Panc1 (cell line): ENCODE measurements at places on chromosomes 3 and 15. TPM values are rescaled to one million over a fixed set of nuclear protein-coding genes. Genes with fewer than 3 reads are reported as not detected.

CCR9 gene
- total RNA-seq, result not detected

PLSCR5 gene
- not detected for total RNA-seq

PLCH1 gene
- total RNA-seq, result 0.03 TPM

ARL14 gene
- total RNA-seq, result 2.5 TPM

TUSC7 gene
- total RNA-seq, result not detected

SLC27A2 gene
- total RNA-seq, result 0.18 TPM

CD96 gene
- total RNA-seq, result not detected

STRIT1 gene
- total RNA-seq, result not detected

AP4E1 gene
- 13.6 TPM for total RNA-seq

PKM gene
- 1,590 TPM for total RNA-seq

KBTBD8 gene
- total RNA-seq, result 0.98 TPM

NRROS gene
- total RNA-seq, result 8.8 TPM

CPN2 gene
- total RNA-seq, result 0.08 TPM

DNA sequence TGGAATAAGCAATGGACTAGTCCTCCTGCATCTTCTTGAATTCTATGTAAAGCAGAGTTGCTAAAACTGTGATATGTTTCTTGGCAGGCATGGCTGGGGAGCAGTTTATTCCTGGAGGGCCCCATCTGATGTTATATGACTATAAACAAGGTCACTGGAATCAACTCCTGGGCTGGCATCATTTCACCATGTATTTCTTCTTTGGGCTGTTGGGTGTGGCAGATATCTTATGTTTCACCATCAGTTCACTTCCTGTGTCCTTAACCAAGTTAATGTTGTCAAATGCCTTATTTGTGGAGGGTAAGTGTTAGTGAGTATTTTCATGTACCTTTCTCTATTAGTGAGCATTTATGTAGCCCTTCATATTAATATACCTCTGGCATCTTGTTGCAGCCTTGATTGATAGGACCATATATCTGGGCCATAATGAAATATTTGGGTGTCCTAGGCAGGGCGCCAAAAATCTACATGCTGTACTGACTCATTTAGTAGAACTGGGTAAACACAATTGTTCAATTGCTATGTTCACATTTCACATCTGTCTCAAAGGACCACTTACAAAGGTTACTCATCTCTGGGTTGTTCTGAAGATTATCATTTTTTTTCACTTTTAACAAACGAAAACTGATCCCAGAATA is 52.6 kb upstream of the ADGRG7 start:
- no peak for DNase-seq

GRCh38 chr15:56913670-56914069 is 4.8 kb upstream of the TCF12 start:
- DNase-seq, result no peak

DNA sequence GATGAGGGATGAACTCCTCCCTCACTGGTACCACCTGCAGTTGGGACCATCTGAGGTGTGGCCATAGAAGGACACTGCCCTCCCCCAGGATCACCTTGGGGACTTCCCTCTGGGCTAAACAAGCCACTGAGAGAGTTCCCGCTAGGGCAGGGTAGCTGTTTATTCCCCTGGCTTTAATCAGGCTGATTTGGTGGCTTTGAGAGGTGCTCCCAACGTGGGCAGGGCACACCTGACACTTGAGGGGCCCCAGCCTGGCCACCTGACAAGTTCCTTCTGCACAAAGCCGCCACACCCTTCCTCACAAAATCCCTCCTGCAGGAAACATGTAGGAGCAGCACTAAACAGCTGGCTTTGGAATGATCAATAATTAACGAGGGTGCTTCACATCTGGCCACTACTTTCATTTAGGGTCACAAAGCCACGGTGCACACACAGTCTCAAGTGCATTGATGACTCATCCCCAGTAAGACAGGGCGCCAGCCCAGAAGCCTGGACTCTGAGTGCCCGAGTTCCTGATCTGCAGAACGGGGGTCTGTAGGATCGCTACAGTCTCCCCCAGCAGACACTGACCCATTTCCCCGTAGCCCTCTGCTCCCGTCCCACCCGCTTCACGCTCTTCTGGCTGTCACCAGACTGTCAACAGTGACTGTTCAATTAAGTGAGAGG is 75.1 kb downstream of the ATP10A start:
- DNase-seq, result no peak

DNA sequence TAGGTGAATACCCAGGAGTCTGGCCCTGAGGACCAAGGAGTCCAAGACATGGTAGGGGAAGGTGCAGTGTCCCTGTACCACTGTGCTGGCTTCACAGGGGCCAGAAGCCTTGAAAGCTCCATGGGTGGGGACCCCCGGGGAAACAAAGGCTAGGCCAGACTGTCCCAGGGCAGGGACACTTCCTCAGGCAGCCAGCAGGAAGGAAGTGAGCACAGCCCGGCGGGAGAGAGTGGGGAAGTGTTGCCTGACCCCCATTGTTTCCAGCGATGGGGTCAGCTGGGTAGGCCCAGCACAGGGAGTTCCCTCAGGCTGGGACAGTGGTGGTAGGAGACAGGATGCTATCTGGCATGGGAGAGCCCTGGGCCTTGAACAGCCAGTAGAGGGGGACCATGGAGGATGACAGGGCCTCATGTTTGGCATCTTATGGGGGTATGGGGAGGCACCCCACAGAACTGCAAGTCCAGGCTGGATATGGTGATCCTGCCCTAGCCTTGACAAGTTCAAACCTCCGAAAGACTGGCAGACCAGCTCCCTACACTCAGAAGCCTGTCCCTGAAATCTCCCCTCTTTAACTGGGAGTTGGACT is 1.2 kb upstream of the HYAL2 start:
- DNase-seq, result no peak

DNA sequence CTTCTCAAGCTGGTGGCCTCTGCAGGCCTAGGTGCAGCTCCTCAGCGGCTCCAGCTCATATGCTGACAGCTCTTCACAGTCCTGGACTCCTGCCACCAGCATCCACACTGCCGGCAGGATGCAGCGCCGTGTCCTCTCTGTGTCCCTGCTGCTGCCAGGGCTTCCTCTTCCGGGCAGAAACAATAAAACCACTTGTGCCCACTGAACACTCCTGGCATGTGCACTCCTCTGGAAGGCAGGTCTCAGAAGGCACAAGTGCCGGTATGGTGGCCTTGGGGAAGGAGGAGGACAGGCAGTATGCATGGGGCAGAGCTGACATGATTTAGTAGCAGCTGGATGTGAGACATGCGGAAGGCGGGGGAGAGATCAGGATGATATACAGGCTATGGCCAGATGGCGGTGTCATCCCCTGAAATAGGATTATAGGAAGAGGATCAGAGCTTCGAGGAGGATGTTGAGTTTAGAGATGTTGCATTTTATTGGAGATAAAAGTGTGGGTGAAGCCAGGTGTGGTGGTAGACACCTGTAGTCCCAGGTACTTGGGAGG is 7.5 kb upstream of the MAN2A2 start:
- no peak for DNase-seq

DNA sequence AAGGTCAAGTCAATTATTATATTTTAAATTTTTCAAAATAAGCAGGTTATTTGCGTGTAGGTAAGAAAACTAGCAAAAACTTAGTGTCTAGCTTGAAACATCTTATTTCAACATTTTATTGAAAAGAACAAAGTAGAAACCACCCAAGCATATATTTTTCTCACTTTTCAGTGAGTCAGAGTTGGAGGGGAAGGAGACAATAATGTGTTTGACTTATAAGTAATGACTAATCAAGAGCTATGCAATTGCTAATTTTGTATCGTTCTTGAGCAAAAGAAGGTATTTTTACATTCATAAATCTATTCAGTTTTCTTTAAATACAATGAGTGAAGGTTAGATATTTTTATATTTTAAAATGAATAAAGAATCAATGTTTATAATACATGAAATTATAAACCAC is 54.4 kb upstream of the P2RY1 start:
- DNase-seq, result no peak

GRCh38 chr3:123618076-123618708 is 33.3 kb upstream of the HACD2 start:
- DNase-seq, result no peak

- DNase-seq, result no peak
These were observed 176.2 kb upstream of the ANKRD28 start for GRCh38 chr3:15973940-15974339.

GRCh38 chr3:139695007-139695406 is 17.2 kb upstream of the NMNAT3 start:
- no peak for DNase-seq

DNA sequence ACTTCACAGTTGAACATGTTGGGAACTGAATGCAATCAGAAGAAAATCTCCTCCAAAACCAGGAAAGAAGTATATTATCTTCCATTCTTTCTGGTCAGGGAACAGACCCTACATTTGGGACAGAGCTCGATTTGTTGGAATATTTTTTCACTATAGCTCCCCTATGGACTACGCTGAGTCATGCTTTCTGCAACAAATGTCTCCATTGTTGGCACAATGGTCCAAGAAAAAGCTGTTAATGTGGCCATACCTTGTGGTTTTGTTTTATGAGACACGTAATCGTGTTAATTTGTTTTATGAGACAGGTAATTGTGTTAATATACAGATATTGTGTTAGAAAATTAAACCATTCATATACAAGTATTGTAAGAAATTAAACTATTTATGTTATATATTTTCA is 101.4 kb downstream of the TGFBR2 start:
- DNase-seq, result no peak

DNA sequence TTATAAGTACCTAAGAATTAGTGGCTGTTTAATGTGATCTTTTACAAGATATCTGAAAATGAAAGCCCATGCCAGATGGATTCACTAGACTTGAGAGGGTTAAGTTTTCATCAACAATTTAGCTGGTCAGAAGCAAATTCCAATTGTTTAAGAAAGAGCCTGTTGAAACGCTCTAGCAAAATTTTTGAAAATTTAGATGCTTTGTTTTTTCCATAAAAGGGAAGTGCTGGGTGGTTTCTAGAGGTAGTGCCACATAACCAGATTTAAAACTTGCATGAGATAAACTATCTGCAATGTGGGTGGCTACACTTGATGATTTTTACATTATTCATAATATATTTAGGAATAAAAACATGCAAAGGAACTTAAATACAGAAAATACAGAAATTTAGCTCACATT is 48.5 kb upstream of the SKIL start:
- no peak for DNase-seq

DNA sequence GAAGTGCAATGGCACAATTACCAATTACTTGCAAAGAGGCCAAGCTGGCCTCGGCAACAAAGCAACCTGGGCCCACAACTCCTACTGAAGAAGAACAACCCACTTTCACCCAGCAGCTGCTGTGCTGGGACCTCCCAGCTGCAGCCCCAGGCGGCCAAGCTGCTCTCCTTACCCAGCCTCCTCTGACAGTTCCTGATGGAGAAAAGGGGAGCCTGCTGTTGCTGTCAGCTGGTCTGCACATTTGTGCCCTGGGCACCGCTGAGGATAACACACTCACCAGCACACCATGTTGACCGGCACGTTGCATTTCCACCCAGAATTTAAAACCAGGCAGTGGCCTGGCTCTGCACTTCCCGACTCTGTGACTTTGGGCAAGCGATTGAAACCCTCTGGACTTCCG is 33.6 kb downstream of the SSUH2 start:
- no peak for DNase-seq

GRCh38 chr3:186492385-186492984 is 51.7 kb downstream of the CRYGS start:
- no peak for DNase-seq

- no peak for DNase-seq
These were observed 946.7 kb downstream of the ZPLD1 start for GRCh38 chr3:103381296-103382079.

DNA sequence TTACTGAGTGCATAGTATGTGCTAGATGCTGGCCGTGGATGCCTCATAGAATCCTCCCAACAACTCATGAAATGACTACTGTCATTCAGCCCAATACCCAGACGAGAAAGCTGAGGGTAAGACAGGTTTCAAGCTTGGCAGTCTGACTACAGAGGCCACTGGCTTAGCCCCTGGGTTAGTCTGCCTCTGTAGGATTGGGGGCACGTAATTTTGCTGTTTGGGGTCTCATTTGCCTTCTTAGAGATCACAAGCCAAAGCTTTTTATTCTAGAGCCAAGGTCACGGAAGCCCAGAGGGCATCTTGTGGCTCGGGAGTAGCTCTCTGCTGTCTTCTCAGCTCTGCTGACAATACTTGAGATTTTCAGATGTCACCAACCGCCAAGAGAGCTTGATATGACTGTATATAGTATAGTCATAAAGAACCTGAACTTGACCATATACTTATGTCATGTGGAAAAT is 1.0 kb upstream of the CCR5 start:
- DNase-seq, result no peak

GRCh38 chr3:151599103-151599672 is 134.5 kb upstream of the AADACL2 start:
- no peak for DNase-seq

GRCh38 chr3:134640378-134640777 is 10.4 kb downstream of the KY start:
- DNase-seq, result no peak

DNA sequence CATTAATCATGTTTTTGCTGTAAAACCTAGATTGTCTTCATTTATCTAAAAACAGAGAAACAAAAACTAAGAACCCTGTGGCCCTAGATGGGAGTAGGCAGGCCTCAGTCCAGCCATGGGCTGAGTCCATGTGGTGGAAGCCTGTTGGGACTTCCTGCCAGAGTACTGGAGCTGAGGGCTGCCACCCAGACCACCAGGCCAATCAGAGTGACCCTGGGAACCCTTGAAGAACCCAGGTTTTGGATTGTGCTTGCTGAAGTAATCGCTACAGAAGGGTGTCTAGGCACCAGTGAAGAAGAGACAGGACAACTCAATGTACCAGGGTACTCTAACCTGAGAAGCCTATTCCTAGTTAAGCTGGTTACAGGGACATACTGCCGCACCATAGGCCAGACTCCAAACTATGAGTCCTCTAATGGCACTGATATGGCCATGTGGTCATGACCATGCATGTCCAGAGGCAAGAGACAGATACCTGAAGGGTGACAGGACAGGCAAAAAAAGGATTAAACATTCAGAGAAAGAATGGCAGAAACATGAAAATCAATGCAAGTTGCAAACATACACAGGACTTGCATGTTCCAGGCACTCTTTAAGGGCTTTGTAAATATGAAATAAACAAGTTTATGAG is 12.9 kb downstream of the CSRNP1 start:
- DNase-seq, result no peak

DNA sequence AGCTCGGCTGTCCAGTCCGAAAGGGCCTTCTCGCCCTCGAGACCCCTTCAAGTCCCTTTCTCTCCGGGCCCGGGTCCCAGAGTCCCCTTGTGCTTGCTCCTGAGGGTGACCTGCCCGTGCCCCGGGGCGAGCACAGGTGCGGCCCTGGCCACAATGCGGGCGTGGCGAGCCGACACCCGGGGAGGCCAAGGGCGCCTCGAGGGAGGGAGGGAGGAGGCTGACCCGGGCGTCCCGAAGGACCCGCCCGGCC is 810 bp upstream of the MEF2A start:
- no peak for DNase-seq

- no peak for DNase-seq
These were observed 1.0 kb upstream of the RYR3 start for GRCh38 chr15:33309602-33310276.
